ENCODE measurements at places on chromosomes 1 and 21.

DNA sequence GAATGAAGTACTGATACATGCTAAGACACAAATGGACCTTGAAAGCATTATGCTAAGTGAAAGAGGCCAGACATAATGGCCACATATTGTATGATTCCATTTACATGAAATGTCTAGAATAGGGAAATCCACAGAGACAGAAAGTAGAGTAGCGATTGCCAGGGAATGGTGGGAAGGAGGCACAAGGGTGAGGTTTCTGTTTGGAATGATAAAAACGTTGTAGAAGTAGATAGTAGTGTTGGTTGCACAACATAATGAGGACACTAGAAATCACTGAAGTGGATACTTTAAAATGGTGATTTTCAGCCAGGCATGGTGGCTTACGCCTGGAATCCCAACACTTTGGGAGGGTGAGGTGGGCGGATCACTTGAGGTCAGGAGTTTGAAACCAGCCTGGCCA, 97.6 kb upstream of the VANGL1 start:
- DNase-seq = no peak

- DNase-seq = no peak
Measured at GRCh38 chr21:38240129-38240528, 16.7 kb upstream of the KCNJ15 start.

DNA sequence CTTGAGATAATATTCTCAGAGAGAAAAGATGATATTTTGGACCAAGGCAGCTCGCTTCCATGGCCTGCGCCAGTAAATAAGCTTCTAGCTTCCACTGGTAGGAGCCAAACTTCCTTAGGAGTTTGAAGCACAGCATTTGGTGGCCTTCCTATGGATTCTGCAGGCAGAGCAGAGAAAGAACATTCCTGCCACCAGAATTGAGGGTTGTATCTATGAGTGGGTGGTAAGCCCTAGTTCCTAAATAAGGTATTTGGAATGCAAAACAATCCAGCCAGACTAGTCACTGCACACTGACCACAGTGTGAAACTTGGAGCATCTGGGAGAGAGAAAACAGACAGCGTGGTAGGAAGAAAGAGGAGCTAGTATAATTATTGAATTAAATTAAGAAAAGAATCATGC, 54.1 kb upstream of the BCAR3 start:
- DNase-seq = no peak

GRCh38 chr1:61293986-61294504, 211.7 kb downstream of the NFIA start:
- no peak for DNase-seq

GRCh38 chr1:148160343-148161052, 8.4 kb upstream of the NBPF11 start:
- DNase-seq = no peak

Data from A673 (cell line).